ENCODE measurements at places on chromosomes 2 and 18. TPM values are rescaled to one million over a fixed set of nuclear protein-coding genes. Genes with fewer than 3 reads are reported as not detected.

Gene PROKR1
- total RNA-seq = not detected

Gene MOCOS
- total RNA-seq = 11.3 TPM

Gene CDH7
- total RNA-seq = not detected

Gene NEUROD1
- total RNA-seq = not detected

Gene C2orf76
- total RNA-seq = 6.7 TPM

Gene TGFA
- total RNA-seq = 0.28 TPM

Gene EFHD1
- not detected for total RNA-seq

Gene STK25
- 180 TPM for total RNA-seq

Gene ELAC1
- 4.2 TPM for total RNA-seq

Gene TWIST2
- total RNA-seq = 16.0 TPM

Gene CIB4
- total RNA-seq = not detected

Gene SP5
- total RNA-seq = not detected

Gene ALPI
- total RNA-seq = not detected

Gene CCBE1
- 0.59 TPM for total RNA-seq

Gene TNFAIP6
- 41.6 TPM for total RNA-seq

Gene GYPC
- 37.4 TPM for total RNA-seq

Gene ZAP70
- 0.05 TPM for total RNA-seq

Gene UGT1A10
- not detected for total RNA-seq

Gene SCYGR4
- not detected for total RNA-seq

Gene KCNG2
- total RNA-seq = not detected

Gene ABCG8
- total RNA-seq = not detected

Gene MROH2A
- not detected for total RNA-seq

Gene GALR1
- total RNA-seq = not detected

Gene HOXD12
- not detected for total RNA-seq

Gene FASTKD1
- total RNA-seq = 24.6 TPM

Gene ALPG
- not detected for total RNA-seq

Gene TMEM169
- total RNA-seq = under 0.01 TPM

Gene UGT1A8
- not detected for total RNA-seq
